RKO (cell line): ENCODE measurements at places on chromosomes 4 and X.

DNA sequence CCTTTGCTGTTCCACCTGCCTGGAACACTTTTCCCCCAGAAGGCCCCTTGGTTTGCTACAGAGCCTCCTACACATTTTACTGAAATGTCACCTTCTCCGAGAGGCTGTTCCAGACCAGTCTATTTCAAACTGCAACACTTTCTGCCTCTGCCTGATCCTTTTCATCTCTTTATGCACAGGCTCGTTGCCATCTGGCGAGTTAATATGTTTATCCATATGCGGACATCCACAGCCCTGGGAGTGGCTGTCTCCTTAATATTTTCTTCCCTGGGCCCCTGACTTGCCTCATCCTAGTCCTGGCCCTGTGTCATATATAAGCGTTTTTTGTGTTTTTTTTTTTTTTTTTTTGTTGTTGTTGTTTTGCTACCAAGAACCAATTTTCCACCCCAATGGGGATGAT, 65.2 kb upstream of the PHKA2 start:
- no peak for DNase-seq

GRCh38 chr4:53905941-53906377, 158.4 kb downstream of the CHIC2 start:
- DNase-seq: peak; percentile 84

GRCh38 chr4:5050520-5051277, 581 bp upstream of the STK32B start:
- DNase-seq: peak; percentile 66

DNA sequence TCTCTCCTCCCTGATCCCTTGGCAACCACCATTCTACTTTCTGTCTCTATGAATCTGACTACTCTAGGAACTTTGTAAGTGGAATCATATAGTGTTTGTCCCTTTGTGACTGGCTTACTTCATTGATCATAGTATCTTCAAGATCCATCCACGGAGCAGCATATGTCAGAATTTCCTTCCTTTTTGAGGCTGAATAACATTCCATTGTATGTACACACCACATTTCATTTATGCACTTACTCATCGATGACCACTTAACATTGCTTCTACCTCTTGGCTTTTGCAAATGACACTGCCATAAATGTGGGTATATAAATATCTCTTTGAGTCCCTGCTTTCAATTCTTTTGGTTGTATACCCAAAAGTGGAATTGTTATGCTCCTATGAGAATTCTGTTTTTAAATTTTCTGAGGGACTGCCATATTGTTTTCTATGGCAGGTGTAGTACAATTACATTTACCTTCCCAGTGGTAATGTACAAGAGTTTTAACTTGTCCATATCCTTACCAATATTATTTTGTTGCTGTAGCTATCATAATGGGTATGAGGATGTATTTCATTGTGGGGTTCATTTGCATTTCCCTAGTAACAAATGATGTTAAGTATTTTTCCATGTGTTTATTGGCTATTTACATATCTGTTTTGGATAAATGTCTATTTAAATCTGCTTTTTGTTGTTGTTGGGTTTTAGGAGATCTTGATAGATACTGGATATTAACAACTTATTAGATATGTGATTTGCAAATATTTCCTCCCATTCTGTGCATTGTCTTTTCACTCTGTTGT, 466.1 kb downstream of the C4orf33 start:
- DNase-seq: peak; percentile 56

DNA sequence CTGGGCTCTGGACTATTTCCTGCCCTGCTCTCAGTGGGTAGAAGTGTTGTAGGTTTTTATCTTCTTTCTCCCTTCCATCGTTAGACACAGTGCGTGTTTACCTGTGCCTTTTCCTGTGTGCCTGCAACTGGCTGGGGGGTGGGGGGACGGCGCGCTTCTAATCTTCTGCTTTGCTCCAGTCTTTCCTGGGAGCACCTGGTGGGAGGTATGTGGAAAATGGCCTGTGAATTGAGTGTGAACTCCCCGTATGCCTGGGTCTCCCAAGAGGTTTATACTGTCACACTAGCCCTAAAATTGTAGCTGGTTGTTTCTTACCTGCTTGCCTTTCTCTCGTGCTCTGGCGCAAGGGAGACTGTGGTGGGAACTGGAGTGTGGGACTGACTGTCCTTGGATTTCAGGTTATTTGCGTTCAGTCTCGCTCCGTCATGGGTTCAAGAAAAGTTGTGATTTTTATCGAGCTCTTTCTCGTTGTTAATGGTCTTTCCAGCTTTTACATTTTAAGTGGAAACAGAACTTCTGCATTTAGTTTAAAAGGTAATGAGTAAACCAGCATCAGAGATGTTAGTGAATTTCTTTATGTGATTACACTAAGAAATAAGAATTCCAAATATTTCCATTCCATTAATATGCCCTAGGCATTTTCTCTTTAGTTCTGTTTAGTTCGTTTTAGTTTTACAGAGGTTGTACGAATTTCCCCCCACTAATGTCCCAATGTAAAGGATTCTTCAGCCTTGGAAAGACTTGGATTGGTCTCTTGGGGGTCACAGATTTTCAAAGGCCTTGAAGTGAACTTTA, 15.3 kb downstream of the MRPL1 start:
- no peak for DNase-seq

- DNase-seq: no peak
Observed at GRCh38 chr4:78543424-78544125, 8.0 kb upstream of the ANXA3 start.

- peak; percentile 25 for DNase-seq
Observed at GRCh38 chr4:79442422-79442821, 34.4 kb upstream of the GK2 start.

GRCh38 chrX:48468247-48468671, 1.8 kb downstream of the SLC38A5 start:
- peak; percentile 52 for DNase-seq

GRCh38 chr4:124846306-124846705, 133.8 kb upstream of the ANKRD50 start:
- no peak for DNase-seq

DNA sequence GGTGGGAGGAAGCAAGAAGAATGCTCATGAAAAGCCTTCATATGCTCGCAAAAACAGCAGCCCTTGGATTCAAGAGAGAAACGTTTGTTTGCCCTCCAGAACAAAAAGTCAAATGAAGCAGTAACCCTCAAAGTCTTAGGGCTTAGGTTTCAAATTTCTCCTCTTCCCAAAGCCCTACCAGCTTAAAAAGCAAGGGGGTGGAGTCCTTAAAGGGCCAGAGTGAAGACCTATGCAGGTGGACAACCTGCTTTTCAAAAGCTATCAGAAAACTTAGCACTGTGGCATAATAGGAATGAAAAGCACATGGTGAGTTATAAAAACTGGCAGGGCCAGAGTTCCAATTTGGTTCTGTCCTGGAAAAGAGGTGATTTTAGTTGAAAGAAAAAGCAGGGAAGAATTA, 253.3 kb downstream of the NAP1L3 start:
- no peak for DNase-seq

DNA sequence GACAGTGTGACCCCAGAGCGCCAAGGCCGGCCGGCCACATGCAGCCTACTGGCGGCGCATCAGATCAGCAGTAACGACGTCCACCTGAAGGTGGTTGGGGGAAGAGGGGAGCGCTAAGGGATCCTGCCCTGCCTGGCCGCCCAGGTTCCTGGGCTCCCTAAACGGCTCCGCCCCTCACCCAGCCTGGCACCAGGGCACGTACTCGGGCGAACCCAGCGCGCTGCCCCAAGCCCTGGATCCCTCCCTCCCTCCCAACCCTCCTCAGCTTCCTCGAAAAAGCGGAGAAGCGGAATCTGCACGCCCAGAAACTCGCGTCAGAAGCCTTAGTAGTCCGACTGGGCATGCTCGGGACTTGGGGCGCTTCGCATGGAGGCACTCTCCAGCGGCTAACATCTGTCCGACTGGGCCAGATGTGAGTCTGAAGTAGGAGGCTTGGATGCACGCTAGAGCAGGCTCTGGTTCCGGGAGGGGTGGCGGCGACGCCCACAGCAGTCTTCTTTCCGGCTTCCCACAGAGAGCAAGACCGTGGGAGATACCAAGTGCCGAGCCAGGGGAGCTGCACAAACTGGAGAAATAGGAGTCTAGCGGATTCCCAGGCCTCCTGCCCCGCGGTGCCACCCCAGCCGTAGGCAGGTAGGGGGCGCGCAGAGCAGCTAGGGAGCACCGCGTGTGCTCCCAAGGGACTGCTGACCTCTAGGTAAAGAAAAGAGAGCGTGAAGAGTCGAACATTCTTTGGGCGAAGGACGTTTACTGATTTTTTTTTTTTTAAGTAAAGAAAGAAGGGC, 114.3 kb upstream of the TEX13C start:
- DNase-seq: no peak

DNA sequence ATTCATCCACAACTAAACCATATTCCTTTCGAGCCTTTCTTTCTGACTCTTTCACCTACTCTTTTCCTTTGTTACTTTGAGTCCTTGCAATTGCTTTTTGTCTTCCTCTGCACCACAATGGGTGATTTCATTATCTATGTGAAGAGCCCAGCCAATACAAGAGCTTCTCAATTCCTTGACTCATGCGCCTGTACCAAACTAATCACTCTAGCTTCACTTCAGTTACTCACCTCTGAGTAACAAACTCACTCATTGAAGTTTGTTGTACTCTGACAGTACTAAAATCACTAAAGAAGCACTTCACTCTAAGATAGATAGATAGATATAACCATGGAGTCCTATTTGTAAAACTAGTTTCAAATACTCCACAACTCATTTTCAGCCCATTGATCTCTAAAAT, 191.7 kb upstream of the EPHA5 start:
- peak; percentile 61 for DNase-seq

DNA sequence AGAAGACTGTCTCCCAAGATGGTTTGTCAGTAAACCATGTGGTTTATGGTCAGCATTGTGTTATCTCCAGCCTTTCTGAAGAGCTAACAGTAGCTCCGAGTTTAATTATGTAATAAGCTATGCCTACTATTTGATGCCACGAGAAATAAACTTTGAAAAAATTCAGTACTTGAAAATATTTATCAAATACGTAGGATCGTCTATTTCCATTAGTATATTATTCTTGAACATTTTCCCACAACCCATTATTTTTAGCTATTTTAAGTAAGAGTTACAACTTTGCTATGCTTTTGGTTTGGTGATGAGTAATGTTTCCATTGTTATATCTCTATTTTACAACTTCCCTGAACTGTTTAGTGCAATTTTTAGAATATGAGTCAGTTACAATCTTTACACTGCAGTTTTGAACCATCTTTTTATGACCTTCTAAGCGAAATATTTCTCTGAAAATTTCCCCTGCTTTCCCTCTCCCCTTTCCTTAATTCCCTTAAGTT, 44.5 kb upstream of the TRIM2 start:
- no peak for DNase-seq

- DNase-seq: no peak
Observed at GRCh38 chr4:184689681-184690080, 40.1 kb downstream of the PRIMPOL start.

GRCh38 chr4:88897180-88897579, 159.8 kb downstream of the FAM13A start:
- peak; percentile 66 for DNase-seq

- DNase-seq: peak; percentile 88
Observed at GRCh38 chr4:26342328-26343037, 21.7 kb downstream of the RBPJ start.

DNA sequence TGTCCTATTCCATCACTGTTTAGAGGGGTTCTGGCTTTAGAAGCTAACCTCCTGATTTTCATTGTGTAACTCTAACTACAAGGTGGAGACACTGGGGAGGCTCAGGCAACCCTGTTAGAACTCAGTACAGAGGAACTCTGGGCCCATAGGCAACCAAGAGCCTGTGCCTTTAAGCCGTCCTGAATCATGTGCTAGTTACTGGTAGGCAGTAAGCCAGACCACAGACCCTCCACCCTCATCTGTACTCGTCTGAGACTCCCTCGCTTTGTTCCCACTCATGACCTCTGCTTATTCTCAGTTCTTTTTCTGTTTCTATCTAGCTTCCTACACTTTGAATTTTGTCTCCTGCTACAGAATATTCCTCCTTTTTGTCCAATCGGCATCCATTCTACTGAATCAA, 31.4 kb downstream of the TBC1D1 start:
- DNase-seq: no peak

GRCh38 chr4:157280673-157281072, 60.1 kb downstream of the GRIA2 start:
- peak; percentile 5 for DNase-seq

DNA sequence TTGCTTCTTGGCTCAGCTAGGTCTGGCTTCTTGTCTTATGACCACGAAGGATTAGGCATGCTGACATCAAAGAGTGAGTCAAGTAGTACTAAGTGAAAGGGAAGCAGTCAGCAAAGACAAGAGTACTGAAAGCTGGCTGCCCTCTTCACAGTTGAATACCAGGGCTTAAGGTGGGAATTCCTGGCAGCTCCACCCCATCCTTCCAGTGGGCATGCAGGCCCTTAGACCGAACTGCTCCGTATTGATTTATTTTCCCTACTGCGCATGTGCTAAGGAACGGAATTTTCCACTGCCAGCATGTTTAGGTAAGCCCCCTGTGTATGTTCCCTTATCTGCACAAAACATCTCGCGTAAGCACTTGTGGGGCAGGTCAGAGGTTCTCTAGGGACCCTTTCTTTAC, 2320.1 kb downstream of the ARAP2 start:
- peak; percentile 64 for DNase-seq

GRCh38 chrX:5054852-5055251, 1173.8 kb downstream of the NLGN4X start:
- DNase-seq: no peak

GRCh38 chrX:40006106-40007017, 91.4 kb downstream of the BCOR start:
- no peak for DNase-seq

GRCh38 chrX:129719268-129719667, 19.5 kb upstream of the XPNPEP2 start:
- no peak for DNase-seq

DNA sequence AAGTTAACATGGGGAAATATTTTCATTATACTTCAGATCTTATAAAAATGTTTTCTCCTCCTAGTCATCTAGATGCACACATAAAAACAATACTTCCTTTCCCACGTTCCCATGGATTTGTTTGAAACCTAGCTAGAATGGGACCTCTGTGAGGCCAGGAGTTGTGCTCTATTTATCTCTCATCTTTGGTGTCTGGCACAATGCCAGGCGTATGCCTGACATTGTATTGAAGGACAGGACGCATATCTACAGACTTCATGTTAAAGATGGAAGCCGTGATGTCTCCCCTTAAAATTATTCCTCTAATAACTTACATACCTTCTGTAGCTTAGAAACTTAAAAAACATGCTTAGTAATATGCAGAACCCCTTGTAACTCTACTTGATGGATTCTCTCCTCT, 394.5 kb upstream of the FAT1 start:
- no peak for DNase-seq

GRCh38 chr4:110516106-110516922, 40.4 kb downstream of the ENPEP start:
- DNase-seq: peak; percentile 82

GRCh38 chr4:8855818-8856245, 15.8 kb downstream of the HMX1 start:
- DNase-seq: no peak
